ENCODE measurements at places on chromosomes 7 and 10.

DNA sequence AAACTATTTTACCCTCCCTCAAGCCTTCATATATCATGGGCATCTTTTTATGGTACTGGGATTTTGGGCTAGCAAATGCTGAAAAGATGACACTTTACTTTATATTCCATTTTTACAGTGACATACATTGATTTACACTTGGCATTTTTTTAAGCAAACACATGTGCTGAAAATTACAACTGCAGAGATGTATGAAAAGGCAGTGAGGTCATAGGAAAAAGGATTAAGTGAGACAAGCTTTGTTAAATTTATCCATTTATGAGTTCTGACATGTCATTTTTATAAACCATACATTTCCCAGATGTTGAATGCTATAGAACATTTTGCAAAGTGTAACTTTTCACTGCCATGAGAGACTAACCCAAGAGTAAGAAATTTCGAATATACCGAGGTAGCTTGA is 68.8 kb upstream of the RSU1 start:
- no peak for DNase-seq

GRCh38 chr10:127781412-127781811 is 44.4 kb downstream of the FOXI2 start:
- no peak for DNase-seq

GRCh38 chr7:90853205-90853604 is 257.1 kb downstream of the CDK14 start:
- no peak for DNase-seq

DNA sequence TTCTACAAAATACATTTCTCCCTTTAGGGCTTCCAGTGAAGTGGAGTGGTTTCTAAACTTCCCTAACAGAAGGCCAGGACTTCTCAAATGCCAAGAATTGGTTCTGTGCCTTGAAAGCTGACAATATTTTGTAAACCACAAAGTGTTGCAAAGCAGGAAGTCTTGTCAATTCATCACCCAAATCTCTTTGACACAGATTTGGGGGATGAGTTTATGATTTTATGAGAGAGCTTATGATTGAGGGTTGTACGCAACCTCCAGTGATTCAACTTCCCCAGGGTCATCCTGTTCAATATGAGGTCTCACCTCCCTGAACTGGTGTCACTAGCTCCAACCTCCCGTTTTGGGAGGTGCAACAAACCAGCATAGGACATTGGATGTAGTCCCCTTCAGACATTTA is 83.7 kb downstream of the PRLHR start:
- DNase-seq = no peak

DNA sequence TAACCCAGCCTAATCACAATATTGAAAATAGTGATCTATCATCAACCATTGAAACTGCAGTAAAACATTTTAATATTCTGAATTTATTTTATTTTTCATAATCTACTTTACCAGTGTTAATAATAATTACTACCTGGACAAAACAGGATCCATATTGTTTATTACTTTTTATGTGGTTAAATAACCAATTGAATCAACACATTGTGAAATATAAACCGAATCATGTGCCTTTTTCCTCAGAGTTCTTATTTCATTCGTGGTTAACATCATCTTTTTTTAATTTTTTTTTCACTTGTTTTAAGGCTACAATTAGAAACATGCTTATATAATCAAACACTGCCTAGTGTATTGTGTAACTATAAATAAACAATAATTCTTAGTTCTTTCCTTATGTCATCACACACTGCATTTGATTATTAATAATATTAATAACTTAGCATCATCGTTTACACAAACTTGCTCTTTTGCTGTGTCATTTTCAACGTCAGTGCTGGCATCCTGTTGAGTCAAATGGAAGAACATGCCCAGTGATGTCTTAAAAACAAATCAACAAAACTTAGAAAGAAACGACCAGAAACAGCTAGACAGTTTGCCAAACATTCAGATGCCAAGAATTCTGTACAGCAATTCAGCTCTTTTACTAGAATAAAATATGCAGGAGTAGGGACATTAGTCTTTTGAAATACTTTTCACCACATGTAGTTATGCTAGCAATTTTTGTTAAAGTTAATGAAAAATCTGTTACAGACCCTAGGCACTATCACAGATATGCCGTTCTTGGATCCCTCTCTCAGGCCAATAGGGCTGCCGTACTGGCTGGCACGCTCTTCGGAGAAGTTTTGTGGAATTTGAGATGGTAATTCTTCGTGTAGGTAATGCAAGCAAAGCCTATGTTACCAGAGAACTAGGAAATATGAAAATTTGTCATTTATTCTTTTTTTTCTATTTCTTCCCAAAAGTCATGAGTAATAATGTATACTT is 330.4 kb upstream of the SEMA3A start:
- DNase-seq = no peak

- peak; percentile 27 for DNase-seq
Measured at GRCh38 chr7:113636727-113637421, 281.9 kb downstream of the PPP1R3A start.

- DNase-seq = no peak
Measured at GRCh38 chr10:71211053-71211452, 1.3 kb upstream of the UNC5B start.

DNA sequence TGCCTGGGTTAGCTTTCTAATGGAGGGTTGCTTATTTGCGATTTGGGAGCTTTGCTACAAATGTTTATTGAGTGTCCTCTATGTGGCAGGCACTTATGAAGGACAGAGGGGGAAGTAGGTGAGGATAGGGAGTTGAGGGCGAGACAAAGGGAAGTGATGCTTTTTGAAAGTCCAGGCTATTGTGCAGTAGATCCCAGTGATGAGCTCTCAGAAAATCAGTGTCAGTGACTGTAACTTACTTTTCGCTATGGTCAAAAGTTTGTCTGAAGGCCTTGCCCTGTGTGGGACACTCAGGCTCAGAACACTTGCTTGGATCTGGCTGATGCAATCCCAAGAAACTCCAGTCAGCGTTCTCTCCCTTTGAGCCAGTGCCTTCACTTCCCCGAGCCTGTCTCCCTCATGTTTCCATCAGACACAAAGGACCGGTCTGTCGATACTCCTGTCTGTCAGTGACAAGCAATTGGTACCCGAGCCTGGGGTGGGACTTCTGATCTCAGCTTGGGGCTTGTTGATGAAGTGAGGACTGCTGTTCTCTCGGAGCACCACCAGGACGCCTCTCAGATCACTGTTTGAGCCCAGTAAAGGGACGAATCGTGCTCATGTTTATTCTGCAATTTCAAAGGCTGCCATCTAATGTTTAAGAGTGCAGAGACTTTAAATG is 63.1 kb upstream of the SORCS3 start:
- DNase-seq = no peak

GRCh38 chr7:102230593-102230992 is 56.1 kb upstream of the SH2B2 start:
- no peak for DNase-seq

DNA sequence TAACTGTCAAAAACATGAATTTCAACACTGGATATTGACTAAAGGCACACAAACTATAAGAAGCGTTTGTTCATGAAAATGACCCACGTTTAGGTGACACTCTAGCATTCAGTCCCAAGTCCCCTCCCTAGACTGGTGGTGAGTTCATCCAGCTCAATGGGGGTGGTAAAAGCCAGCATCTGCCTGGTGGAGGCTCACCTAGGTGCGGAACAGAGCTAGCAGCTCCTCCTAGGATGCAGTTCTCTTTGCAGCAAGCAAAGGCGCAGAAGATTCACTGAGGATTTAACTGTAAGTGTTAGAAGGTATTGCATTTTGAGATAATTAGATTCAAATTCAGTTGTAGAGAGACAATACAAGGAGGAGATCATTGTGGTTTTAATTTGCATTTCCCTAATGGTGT is 87.6 kb downstream of the VSTM2A start:
- DNase-seq = no peak
